ENCODE measurements at places on chromosomes 1 and 21. TPM values are rescaled to one million over a fixed set of nuclear protein-coding genes. Genes with fewer than 3 reads are reported as not detected.

The SLC25A34 gene
- 0.11 TPM for total RNA-seq

- H3K27me3 ChIP-seq = peaks cover 1% of the 10 kb centered on the region
- DNase-seq = peak; percentile 32
- H3K27ac ChIP-seq = peak overlapping the region; percentile 50
- H3K4me1 ChIP-seq = peaks cover 45% of the 10 kb centered on the region
- peak overlapping the region; percentile 95 for H3K4me3 ChIP-seq
Measured at GRCh38 chr1:77282187-77282865, 507 bp downstream of the AK5 start.

The PLA2G2F gene
- not detected for total RNA-seq

DNA sequence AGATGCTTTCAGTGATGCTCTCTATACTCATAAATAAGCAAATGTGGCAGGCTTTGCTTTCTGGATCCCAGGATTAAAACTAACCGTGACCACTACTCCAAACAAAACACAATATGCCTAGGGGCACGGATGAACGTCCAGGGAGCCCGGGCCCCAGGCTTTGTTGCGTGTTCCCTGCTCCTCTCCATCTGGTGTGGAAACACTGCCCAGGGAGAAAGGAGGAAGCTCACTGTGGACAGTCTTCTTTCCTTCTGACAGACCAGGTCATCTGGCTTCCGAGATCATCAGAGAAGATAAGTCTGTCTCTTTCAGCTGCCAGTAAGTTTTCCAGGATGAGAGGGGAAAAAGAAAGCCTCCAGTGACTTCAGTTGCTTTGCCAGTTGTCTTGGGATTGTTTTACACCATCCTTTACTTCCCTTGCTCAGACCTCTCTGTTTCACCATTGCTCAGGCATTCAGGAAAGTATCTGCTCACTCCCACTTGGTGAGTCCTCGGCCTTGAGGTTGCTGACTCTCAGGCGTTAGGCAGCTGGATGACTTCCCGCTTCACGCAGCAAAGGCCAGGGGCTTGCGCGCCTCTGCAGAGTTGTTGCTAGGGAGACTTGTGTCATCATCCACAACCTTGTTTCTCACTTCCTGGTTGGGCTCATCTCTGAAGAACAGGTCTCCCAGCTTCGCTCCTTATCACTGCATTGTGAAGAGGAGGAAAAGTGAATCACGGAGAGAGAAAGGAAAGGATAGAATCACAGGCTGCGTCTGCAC lies 20.6 kb upstream of the PGD start:
- DNase-seq = peak; percentile 47
- no peaks in the 10 kb centered on the region for H3K27me3 ChIP-seq
- peak overlapping the region; percentile 85 for H3K27ac ChIP-seq
- H3K4me3 ChIP-seq = peak overlapping the region; percentile 32
- H3K4me1 ChIP-seq = peaks cover 44% of the 10 kb centered on the region
- H3K36me3 ChIP-seq = 0 out of 2 replicates have a peak, but pooled peaks cover 7% of the 10 kb centered on the region

The DAB1 gene
- total RNA-seq = 0.25 TPM

Measured in HFFc6 (cell line).